Activated T-cell treated with anti-CD3 and anti-CD28 coated beads, Interleukin-2, amount 50 U/mL, for 4 hours (primary cell): ENCODE measurements at places on chromosomes 16 and 17.
A peak's percentile ranks its signal among the peaks of the same experiment; 100 is the strongest.

DNA sequence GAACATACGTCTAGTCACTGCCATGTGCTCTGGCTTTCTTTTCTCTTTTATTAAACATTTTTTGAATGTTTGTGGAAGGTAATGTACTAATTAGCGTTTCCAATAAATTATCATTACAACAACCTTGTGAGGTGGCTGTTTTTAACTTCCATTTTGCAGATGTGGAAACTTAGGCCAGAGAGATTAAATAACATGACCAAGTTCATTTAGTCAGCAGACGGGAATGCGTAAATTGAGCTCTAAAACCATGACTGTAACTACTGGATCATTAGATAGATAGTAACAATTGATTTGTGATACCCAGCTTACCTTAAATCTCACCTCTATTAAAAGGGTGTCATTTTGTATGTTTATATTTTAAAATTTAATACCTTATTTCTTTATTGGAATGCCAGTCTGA lies 49.4 kb downstream of the RABEP1 start:
- DNase-seq = no peak

DNA sequence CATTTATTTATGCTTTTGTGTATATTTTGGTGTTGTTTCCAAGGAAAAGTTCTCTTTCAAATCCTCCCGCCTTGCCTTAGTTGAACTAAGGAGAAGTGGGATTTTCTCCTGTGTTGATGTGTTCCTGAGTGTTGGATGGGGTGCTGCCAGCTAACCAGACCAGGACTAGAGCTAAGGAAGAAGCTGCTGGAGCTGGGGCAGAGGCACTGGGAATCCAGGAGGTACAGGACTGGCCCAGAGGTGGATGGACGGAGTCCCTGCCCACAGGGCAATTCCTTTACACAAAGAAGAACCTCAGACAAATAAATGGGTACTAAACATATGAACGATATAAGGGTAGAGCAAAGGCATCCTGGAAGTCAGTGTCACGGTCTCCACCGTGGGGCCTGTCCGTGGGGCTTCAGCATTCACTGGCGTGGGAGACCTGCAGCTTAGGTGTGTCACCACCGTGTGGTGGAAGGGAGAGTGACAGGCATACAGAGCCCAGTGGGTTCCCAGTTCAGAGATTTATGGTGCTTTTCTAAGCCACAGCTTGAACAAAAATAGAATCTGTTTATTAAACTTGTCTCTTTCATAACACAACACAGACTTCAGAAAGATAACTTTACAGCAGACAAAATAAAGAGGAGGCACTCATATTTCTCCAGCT lies 270.7 kb downstream of the NTN1 start:
- peak; percentile 11 for DNase-seq

DNA sequence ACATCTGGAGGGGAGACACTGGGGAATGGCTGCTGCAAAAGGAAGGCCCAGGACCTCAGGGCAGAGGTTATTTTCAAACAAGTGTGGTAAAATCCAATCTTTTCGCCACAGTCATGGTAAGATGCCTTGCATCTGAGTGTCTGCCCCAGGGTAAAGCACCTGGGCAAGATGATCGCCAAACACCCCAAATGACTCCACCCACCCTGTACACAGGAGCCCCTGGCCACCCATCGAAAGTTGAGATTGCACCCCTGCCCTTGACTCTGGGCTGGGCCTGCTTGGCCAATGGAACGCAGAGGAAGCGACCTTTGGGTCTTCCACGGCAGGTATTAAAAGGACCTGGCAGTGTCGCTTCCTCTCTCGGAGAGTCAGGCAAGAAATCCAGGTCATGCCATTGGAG lies 88.8 kb downstream of the C16orf95 start:
- DNase-seq = no peak

- no peak for DNase-seq
These were observed 3.0 kb downstream of the SECTM1 start for GRCh38 chr17:82330322-82331239.

- DNase-seq = no peak
These were observed 431.3 kb downstream of the HS3ST3B1 start for GRCh38 chr17:14732211-14732610.

DNA sequence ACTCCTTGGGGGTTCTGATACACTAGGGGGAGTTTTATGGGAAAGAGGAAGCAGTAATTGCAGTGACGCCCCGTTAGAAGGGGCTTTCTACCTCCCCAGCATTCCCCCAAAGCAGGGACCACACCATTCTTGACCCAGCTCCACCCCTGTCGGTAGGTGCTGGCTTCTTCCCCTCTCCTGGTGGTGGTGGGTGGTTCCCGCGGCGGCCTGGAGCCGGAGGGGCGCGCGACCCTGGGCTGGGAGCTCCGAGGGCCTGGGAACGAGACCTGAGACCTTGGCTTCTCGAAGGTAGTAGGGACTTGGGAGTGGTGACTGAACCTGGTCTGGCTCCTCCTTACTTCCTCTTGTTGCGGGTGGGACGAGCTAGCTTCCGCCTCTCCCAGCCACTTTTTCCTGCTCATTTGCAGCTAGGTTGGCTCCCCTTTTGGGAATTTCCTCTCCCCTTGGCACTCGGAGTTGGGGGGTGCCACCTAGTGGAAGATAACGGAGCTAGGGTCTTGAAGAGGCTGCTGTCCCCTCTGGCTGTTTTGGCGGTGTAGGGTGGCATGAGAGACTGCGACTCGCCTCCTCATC lies 438 bp downstream of the GRN start:
- DNase-seq = peak; percentile 33

DNA sequence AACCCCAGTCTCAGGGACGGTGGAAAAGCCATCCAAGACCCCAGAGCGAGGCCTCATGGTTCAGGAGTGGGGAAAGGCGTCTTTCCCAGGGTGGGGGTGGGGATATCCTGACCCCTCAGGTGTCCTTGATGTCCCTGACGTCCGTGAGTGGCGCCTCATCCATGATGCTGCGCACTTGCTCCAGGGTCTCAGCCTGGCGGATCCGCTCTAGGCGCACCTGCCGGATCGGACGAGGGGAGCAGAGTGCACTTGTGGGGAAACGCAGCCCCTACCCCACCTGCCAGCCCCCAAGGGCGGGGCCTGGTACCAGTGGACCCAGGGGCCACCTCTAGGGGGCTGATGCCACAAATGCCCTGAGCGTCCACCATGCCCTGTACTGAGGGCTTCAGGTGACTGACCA lies 20.2 kb downstream of the RABEP2 start:
- DNase-seq = no peak

GRCh38 chr16:49619811-49620157 lies 236.1 kb downstream of the ZNF423 start:
- DNase-seq = no peak

DNA sequence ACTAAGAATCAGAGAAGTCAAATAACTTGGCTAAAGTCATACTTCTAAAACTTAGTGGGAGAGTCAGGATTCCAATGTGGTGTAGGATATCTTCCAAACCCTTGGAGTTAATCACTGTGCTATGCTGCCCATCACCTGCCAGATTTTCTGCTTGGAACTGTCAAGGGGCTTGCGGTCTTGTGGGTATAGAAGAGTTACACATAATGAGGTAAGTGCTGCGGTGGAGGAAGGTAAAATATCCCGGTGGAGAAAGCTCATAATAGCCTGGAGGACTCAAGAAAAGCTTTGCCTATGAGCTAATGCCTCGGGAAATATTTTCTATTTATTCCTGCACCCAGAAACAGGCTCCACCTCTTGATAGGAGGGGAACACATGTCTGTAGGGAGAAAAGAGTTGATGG lies 195.6 kb downstream of the UTP18 start:
- no peak for DNase-seq

DNA sequence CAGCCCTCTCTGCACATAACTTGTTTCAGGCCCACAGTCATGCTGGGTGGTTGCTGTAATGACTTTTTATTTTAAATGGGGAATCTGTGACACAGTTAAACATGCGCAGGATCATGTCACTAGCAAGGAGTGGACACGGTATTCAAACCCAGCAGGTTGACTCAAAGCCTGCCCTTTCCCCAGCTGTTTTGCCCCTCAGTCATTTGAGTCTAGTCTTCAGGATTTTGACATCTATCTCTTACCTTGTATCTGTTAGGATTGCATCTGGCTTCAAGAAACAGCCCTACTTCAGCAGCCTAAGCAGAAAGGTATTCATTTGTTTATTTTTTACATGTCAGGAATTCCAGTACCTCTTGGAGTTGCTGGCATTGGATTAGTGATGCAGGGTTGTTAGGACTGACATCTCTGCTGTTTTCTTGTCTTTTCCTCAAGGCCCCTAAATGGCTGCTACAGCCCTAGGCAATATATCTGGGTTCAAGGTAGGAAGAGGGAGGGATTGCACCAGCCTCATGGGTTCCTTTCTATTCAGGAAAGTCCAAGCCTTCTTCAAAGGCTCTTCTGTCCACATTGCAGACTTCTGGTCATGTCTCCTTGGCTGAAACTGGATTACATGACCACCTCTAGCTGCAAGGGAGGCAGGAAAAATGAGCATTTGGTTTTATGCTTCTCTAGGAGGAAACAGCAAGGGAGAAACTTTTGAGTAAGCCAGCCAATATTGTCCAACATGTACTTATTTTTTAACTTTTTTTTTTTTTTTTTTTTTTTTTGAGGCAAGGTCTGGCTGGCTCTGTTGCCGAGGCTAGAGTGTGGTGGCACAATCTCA lies 22.8 kb downstream of the ABCC1 start:
- no peak for DNase-seq

DNA sequence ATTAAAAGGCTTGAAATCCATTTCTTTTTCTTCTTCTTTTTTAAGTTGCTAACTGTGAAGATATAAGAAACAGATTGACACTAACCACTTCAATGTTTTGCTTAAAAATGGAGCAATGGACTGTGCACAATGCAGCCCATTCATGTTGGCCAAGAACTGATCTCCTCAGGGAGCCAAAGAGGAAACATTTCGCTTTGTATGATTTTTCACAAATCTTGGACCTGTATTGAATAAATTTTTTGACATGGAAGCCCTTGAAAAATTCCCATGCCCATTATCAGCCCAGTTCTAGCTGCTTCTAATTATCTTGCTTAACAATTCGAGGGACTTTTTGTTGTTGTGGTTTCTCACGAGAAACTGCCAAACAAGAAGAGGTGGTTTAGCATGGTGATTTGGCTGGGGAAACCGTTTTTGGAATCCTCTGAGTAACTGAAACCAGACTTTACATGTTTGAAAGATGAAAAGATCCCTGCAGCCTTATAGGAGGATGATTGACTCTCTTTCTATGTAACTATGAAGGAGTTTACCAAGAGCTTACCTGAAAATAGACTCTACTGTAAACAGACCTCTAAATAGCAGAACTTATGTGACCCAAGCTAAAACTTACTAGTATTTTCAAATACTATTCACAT lies 1389.4 kb upstream of the GOT2 start:
- DNase-seq = no peak

- peak; percentile 10 for DNase-seq
These were observed 666 bp upstream of the METTL9 start for GRCh38 chr16:21598701-21599121.

GRCh38 chr17:17382065-17382459 lies 78.9 kb downstream of the NT5M start:
- DNase-seq = no peak

GRCh38 chr16:265711-266110 lies 10.0 kb downstream of the RGS11 start:
- DNase-seq = no peak

- no peak for DNase-seq
These were observed 47.9 kb downstream of the CBFA2T3 start for GRCh38 chr16:88929091-88929445.

GRCh38 chr17:45143094-45143670 lies 5.1 kb upstream of the HEXIM1 start:
- DNase-seq = no peak

DNA sequence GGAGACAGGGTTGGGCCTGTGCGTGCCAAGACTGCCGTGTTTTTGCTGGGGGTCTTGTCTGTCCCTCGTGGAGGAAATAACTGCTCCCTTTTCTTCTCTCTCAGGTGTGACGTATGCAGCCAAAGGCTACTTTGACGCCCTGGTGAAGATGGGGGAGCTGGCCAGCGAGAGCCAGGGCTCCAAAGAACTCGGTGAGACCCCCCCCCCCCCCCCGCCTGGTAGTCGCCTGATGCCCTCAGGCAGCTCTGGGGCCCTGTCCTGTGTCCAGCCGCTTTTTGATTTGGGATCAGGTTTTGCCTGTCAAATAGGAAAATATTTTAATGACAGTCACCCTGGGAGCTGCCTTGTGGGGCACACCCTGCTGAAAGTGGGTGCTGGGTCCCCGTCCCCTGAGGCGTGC lies 22.8 kb downstream of the BAIAP2 start:
- no peak for DNase-seq

DNA sequence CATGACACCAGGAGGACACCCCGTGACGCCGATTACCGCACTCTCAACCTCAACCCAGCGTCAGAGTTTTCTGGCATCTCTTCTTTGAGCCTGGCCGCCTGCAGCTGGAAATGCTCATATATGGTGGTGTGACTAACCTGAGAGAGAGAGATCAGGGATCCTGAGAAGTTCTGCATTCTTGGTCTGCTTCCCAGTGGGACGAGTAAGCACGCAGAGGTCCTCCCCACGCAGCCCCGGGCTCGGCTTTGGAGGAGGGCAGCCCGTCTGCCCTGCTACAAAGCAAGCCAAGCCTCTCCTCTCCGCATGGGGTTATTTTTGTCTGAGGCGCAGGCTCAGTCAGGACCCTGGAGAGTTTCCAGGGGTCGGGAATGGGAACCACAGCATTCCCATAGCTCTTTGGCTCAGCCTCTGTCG lies 16.5 kb downstream of the CRISPLD2 start:
- no peak for DNase-seq

DNA sequence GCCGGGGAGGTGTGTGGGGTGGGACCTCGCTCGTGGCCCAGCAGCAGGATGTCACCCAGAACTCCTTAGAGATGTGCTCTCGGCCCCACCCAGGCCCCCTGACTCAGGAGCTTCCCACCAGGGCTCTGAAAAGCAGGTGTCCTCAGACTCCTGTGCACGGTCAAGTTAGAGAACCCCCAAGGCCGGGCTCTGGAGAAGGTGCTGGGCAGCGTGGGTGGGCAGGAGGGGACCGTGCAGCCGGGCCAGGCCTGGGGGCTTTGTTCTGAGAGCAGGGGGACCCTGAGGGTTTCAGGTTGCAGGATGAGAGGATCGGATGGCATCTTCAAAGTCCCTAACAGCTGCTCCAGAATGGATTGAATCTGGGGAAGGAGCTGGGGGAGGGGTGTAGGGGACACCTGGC lies 164.4 kb upstream of the CIBAR2 start:
- DNase-seq = no peak

DNA sequence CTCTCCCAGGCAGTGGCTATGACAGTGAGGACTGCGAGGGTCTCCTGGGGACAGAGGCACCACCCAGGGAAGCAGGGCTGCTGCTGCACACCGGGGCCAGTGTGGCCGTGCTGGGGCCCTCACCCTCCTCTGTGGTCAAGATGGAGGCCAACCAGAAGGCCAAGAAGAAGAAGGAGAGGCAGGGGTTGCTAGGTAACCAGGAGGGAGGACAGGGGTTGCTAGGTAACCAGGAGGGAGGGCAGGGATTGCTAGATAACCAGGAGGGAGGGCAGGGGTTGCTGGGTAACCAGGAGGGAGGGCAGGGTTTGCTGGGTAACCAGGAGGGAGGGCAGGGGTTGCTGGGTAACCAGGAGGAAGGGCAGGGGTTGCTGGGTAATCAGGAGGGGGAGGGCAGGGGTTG lies 55.2 kb downstream of the ACTG1 start:
- no peak for DNase-seq

GRCh38 chr16:66007717-66008116 lies 358.8 kb upstream of the CDH5 start:
- DNase-seq = no peak
